ENCODE measurements at places on chromosomes 11 and 22. TPM values are rescaled to one million over a fixed set of nuclear protein-coding genes. Genes with fewer than 3 reads are reported as not detected.

Gene TTC36
- 21.5 TPM for total RNA-seq

Gene ABCC8
- not detected for total RNA-seq

- no peak for DNase-seq
These were observed 47.8 kb upstream of the SERPIND1 start for GRCh38 chr22:20725987-20726558.

- DNase-seq, result no peak
These were observed 47.6 kb upstream of the OLFML1 start for GRCh38 chr11:7437696-7438095.

- DNase-seq, result no peak
These were observed 63.8 kb upstream of the WNT7B start for GRCh38 chr22:46040471-46041465.

GRCh38 chr11:70082829-70083228, 4.7 kb downstream of the ANO1 start:
- DNase-seq, result no peak

- DNase-seq, result no peak
These were observed 22.1 kb upstream of the DRD2 start for GRCh38 chr11:113497066-113497910.

Data from right lobe of liver (tissue), 6 donors.